ENCODE measurements at places on chromosomes 6 and 20.
A peak's percentile ranks its signal among the peaks of the same experiment; 100 is the strongest.

GRCh38 chr6:20438462-20439070 is 36.9 kb downstream of the E2F3 start:
- no peak for DNase-seq

DNA sequence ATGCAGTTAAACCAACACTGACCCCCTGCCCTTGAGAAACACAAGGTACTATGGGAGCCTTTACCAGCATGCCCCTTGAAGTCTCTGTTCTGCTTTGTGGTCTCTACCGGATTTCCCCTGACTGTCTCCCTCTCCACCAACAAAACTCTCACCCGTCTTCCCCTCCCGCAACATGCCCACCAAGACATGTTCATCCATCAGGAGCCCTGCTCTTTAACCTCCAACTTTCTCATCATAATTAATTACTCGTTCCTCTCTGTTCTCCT is 1.1 kb downstream of the ZNF165 start:
- no peak for DNase-seq

- no peak for DNase-seq
Observed at GRCh38 chr6:3617192-3617631, 134.3 kb downstream of the PXDC1 start.

- no peak for DNase-seq
Observed at GRCh38 chr6:141867767-141868166, 265.0 kb upstream of the GJE1 start.

DNA sequence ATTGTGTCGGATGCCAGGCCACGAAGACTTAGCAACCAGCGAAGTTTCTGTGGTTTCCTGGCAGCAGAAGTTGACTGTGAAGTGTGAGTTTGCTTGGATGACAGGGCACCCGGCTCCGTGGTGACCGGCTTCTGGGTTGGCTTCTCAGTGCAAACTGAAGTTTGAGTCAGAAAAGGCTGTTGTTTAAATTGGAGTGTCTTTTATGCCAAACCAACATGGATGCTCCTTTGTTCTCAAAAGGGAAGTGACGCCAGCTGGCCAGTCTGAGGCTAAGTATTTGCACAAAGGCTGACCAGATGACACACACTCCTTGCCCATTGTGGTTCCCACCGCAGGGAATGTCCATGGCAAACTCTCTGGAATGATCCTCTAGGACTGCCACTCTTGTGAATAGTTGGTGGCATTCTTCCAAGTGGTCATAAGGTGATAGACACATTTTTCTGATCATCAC is 164.8 kb upstream of the QKI start:
- no peak for DNase-seq

DNA sequence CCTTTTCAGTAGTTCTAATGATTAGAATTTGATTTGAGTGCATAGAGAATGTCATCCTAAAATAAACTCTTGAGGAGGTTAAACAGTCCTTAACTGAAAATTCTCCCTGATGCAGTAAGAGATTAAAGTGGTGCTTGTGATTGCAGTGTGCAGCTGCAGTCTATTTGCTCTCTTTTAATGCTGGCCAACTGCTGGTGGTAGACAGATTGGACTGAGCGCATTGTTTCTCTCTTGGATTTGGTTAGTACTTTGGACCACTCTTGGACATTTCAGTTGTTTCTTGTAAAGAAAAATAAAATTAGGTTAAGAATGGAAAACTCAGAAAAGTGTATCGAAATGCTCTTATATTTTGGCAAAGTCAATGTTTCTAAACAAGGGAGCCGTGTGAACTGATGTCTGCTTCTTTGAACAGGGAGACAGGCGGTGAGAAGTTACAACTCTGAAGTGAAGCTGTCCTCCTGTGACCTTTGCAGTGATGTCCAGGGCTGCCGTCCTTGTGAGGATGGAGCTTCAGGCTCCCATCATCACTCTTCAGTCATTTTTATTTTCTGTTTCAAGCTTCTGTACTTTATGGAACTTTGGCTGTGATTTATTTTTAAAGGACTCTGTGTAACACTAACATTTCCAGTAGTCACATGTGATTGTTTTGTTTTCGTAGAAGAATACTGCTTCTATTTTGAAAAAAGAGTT is 127.2 kb downstream of the CD109 start:
- DNase-seq: peak; percentile 95

DNA sequence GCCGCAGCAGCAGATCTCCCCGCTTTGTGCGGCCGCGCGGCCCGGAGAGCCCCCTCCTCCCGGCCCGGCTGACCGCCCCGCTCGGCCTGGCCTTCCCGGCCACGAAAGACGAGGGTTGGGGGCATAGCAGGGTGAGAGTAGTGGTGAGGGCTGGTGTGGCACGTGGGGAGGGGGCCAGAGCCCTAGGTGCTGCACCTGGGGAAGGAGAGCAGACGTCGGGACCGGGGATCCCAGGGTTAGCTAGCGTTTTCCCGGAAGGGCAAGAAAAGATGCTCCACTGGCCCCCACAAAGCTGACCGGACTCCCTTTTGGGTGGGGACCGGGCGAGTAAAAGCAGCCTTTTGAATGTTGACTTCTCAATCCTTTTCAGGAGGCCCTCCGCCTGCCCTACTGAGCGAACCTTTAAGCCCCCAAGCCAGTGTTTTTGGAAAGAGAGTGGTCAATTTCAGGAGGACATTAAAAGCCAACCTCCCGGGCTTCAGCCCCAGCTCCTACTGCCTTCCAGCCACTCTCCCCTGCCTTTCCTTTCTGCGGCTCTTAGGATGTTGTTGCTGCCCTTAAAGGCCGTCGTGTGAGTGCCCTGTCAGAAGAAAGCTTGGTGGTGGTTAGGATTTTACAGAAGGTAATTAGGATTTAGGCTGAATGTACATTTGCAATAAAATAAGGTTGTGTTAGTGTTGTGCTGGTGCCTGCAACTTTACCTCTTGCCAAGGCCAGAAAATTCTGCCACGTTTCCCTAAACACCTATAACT is 648 bp upstream of the BACH2 start:
- DNase-seq: no peak

DNA sequence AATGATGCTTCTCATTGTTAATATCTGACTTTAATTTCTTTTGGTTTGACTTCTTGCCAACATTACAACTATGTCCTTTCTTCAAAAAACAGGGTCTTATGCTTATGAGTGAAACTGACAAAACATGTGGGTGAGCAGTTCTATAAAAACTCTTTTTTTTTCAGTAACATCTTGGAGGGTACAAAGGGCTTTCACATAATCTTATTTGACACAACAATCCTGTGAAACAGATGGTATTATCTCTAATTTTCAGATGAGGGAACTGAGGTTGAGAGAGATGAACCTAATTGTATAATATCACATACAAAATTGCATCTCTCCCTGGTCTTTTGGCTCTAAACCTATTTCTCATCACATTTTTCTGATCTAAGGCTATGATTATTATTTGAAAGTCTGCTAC is 38.3 kb downstream of the MAPK14 start:
- no peak for DNase-seq

GRCh38 chr20:64133951-64134407 is 26.6 kb upstream of the NPBWR2 start:
- peak; percentile 48 for DNase-seq

- no peak for DNase-seq
Observed at GRCh38 chr6:20770773-20771172, 236.5 kb downstream of the CDKAL1 start.

GRCh38 chr20:9358001-9358400 is 156.4 kb upstream of the LAMP5 start:
- no peak for DNase-seq

DNA sequence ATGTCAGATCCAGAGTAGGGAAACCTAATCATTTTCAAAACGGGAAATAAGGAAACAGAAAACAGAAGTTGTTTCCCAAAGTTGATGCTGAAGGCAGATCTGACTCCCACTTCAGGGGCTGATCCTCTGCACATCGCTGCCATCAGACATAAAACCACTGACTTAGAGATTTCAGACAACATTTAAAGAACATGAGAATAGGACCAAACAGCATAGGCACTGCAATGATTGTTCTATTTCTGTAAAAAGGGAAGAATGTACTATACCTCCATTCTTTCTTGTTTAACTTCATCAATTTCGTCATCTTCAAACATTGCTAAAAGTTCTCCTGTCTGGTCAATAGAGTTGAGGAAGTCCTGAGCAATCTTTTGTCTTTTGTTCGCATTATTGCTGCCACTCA is 324.7 kb upstream of the RUNX2 start:
- no peak for DNase-seq

DNA sequence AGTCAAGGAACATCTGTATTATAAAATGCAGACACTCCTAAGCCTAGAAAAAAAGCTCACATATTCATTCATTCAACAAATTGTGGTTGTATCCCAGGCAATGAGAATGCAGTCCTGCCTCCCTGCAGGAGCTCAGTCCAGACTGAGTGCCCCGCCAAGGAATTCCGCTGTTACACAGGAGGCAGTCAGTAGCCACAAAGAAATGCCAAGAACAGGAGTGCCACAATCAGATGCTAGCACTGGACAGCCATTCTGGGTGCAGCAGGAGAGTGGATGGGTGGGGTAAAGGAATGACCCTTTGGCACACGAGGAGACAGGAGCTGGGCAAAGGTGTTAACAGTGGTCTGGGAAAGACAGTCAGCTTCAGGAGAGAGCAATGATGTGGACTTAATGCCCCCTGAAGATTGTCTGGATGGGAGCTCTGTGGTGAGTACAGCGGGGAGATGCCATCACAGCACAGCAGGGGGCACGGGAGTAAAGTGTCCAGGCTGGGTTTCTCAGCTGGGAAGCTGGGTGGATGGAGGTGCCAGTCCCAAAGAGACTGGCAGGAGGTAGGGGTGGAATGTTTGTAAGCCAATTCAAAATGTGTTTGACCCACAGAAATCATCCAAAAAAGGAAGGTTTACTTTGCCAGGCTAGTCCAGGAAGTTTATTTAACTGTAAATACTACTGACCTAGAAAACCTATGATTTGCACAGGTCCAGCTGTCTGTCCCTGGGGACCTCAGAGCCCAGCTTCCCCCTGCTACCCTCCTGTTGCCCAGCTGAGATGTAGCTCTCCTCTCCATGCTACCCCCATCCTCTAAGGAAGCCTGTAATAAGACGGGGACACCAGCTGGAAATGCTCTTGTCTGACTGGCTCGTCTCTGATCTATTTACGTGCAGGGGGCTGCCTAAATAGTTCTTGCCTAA is 84.1 kb downstream of the SLC23A2 start:
- DNase-seq: no peak

DNA sequence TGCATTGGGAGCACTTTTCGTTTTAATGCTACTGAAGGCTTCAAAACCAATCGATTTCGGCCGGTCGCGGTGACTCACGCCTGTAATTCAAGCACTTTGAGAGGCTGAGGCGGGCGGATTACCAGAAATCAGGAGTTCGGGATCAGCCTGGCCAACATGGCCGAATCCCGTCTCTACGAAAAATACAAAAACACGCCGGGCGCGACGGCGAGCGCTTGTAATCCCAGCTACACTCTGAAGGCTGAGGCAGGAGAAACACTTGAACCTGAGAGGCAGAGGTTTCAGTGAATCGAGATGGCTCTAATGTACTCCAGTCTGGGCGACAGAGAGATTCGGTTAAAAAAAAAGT is 58.4 kb downstream of the TRIM38 start:
- DNase-seq: no peak

- DNase-seq: no peak
Observed at GRCh38 chr6:28658475-28659249, 133.0 kb downstream of the GPX5 start.

DNA sequence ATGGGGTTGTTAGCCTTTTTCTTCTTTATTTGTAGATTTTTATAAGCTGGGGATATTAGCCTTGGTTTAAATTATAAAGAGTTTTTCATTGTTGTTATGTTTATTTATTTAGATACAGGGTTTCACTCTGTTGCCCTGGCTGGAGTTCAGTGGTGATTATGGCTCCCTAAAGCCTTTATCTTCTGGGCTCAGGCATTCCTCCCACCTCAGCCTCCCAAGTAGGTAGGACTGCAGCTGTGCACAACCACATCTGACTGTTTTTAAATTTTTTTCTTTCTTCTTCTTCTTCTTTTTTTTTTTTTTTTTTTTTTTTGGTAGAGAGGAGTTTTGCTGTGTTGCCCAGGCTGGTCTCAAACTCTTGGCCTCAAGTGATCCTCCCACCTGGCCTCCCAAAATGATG is 80.9 kb downstream of the UBE3D start:
- no peak for DNase-seq

GRCh38 chr6:3339811-3340210 is 81.1 kb downstream of the PSMG4 start:
- DNase-seq: no peak

DNA sequence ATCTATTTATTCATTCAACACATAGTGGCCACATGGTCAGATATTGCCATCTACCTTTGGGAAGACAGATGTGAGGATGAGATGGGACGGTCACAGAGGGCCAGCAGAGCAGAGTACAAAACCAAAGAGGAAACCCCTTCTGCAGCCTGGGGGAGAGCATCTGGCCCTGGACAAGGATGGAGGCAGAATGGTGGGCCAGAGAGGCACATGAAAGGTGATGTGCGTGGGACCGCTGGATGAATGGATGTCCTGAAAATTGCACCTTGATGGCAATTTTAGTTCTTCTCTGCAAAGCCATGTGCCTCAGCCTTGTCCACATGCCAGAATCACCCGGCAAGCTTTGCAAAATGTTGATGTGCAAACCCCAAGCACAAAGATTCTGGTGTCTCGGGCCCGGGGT is 77.4 kb upstream of the CD93 start:
- no peak for DNase-seq

DNA sequence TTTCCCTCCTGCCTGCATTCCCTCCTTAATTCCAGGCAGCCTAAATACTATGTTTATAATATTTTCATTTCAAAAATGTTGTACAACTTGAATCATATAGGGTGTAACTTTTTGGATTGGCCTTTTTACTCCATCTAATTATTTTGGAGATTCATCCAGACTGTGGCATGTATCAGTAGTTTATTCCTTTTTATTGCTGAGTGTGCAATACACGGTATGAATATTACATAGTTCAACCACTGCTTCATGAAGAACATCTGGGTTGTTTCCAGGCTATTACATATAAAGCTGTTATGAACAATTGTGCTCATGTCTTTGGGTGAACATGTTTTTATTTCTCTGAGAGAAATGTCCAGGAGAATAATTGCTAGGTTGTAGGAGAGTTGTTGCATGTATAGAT is 253.5 kb upstream of the SLC35B3 start:
- no peak for DNase-seq

DNA sequence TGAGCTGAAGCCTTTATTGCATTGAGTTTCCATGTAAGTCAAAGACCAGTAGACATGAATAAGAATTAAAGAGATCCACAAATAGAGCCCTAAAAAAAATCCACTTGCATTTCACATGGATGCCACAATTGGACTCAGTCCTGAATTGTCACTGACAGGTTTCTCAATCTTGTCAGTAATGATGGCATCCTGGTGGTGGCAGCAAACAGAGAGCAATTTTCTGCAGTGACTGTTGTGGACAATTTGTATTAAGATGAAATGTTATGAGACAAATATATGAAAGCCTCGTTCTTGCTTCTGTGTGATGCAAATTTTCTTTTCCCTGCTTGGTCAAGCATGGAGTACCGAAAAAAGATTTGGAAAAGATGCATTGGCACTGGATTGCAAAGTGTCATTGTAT is 278.9 kb downstream of the SAMD5 start:
- no peak for DNase-seq

- no peak for DNase-seq
Observed at GRCh38 chr20:3133155-3133554, 26.5 kb downstream of the FASTKD5 start.

- DNase-seq: no peak
Observed at GRCh38 chr6:17987447-17987696, at the start of gene KIF13A. TSS of gene KIF13A (minus strand) at chr6:17987635. CDS start at chr6:17987463, 172 bp downstream.

- DNase-seq: no peak
Observed at GRCh38 chr20:5215672-5216304, 89.0 kb downstream of the CDS2 start.
